ENCODE measurements at places on chromosomes 11 and 22.

DNA sequence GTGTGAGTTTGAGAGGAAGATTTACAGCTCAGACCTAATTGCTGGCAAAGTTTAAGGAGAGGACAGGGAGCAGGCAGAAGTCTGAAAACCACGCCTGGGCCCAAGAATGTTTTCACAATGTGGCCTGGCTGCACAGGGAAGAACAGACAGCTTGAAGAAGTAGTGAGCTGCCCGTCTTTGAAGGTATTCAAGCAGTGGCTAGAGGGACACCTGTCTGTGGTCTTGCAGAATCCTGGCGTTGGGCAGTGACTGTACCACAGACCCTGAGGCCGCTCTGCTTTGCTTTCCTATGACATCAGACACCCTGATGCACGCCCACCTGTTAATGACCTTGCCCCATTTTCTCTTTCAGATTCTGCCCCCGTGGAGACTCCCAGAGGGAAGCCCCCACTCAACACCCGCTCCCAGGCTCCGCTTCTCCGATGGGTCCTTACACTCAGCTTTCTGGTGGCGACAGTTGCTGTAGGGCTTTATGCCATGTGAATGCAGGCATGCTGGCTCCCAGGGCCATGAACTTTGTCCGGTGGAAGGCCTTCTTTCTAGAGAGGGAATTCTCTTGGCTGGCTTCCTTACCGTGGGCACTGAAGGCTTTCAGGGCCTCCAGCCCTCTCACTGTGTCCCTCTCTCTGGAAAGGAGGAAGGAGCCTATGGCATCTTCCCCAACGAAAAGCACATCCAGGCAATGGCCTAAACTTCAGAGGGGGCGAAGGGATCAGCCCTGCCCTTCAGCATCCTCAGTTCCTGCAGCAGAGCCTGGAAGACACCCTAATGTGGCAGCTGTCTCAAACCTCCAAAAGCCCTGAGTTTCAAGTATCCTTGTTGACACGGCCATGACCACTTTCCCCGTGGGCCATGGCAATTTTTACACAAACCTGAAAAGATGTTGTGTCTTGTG, 6.6 kb upstream of the MCM5 start:
- no peak for DNase-seq

DNA sequence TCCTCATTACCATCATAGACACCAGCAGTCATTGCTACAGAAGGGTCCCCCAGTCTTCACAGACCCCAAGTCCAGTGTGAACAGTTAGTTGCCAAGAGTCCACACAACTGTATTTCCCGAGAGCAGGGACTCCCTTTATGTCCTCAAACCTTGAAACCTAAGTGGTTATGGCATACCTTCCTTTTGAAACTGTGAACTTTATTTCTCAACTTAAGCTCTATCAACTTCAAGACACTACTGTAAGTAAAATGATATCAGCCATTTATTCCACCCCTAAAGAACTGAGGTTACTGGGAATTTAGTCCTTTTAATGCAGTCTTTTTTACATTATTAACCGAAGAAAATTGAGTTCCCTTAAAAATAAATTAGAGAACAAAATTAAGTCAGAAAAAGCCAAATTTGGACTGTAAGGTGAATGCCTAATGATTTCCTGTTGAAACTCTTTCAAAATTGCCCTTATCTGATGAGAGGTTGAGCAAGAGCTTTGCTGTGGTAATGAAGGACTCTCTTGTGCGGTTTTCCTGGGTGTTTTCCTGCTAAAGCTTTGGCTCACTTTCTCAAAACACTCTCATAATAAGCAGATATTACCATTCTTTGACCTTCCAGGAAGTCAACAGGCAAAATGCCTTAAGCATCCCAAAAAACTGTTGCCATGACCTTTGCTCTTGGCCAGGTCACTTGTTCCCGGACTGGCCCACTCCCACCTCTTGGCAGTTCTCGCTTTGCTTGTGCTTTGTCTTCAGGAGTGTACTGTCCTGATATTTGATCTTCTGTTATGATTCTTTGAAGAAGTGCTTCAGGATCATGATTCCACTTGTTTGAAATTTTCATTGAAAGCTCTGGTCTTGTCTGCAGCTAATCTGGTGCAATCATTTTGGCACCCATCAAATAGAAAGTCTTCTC, 765.4 kb upstream of the ANO3 start:
- no peak for DNase-seq

DNA sequence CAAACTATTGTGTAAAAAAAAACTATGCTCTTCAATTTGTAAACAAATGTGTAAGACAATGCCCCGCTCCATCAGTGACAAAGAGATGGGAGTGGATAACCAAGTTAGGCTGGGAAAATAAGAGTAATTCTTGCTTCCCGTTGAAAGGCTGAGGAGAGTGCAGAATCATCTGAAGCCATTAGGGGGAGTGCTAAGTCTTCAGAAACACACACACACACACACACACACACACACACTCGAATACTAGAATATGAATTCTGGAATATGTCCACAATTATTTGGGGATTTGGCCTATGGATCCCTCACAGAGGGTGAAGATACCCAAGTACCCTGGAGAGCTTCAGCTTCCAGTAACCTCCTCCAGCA, 27.8 kb upstream of the ROBO3 start:
- DNase-seq, result no peak

DNA sequence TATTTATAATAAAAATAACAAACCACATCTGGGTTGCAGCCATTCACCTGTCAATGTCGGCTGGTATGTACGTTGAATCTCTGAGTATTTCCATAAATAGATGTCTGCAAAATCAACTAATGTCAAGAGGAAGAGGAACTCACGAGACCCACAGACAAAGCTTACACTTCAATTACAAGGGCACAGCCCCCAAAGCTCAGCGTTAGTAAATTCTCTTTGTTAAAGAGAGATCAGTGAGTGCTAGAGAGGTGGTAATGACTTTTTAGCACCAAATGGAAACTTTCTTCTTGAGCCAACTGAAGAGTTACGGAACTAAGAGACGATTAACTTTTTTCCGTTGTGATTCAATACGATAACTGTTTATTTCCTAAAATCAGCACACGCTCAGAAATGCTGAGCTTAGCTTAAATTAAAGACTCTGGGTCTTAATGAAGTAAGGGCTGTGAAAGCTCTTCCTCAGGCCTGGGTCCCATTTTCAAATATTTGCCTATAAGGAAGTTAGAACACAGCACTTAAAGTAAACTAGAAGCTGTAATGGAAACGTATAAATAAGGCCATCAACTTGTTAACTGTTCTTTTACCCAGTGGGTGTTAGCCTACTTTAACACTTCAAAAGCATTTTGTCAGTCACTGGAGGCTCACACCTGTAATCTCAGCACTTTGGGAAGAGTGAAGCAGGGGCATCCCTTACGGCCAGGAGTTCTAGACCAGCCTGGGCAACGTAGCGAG, 22.8 kb upstream of the TFIP11 start:
- no peak for DNase-seq

- DNase-seq, result no peak
Observed at GRCh38 chr11:3133261-3134217, 31.6 kb downstream of the OSBPL5 start.

DNA sequence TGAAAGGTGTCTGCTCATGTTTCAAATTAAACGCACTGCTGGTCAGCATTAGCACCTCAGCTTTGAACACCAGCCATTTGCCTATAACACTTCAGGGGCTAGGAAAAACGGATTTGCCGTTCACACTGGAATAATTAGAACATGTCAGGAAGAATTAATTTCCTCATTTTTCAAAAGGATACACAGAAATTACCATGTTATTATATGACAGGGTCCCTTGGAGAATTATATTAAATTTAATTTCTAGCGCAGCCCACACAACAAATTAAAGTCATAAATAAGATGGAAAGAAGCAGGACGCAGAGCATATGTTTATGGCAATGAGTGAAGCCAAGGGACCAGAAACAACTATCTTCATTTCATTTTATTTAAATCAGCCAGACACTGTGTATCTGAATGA, 83.8 kb upstream of the SOX6 start:
- no peak for DNase-seq

GRCh38 chr11:118714816-118715215, 35.4 kb upstream of the TREH start:
- DNase-seq, result no peak

All from stimulated activated CD4-positive, alpha-beta T cell treated with anti-CD3 and anti-CD28 coated beads, TNF-alpha, amount 100 ng/mL, for 1 hour (primary cell).